ENCODE measurements at places on chromosomes 6 and 20. TPM values are rescaled to one million over a fixed set of nuclear protein-coding genes. Genes with fewer than 3 reads are reported as not detected.

The IP6K3 gene
- total RNA-seq: 10.3 TPM

GRCh38 chr20:22320245-22320915, 264.0 kb downstream of the FOXA2 start:
- no peak for DNase-seq

The CSE1L gene
- total RNA-seq: 41.8 TPM

DNA sequence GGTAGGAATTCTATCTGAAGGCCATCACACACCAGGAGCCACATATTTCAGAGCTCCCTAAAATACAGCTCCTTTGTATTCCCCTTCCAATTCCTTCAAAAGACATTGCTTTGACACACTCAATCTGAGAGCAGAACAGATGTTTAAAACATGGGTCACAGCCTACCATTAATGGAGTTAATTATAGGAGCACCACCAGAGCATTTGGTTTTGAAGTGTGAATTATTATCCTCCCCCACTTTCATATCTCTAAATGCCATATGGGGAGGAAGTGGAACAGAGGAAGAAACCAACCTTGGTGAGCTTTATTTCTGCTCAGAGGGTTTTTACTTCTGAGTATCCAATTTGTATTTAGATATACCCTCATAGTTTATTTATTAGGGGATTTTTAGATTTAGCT, 50.7 kb upstream of the TNFRSF21 start:
- no peak for DNase-seq

GRCh38 chr6:13536796-13537526, 37.4 kb upstream of the SIRT5 start:
- no peak for DNase-seq

DNA sequence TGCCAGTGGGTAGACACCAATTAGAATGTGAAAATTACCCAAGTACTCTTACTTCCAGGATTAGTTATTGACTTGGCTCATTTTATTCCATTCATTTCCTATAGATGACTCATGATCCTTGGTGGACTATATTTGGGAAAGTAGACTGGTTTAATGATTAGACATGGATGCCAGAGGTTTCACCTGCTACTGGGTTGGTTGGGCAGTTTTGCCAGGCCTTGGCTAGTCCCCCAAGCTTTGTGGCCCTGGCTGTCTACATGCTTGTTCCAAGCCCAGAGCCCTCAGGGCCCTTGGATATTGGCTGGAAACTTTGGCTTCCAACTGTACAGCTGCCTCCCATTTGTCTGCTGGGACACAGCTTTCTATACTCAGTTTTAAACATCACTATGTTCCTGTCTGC, 104.1 kb downstream of the ZFP64 start:
- DNase-seq: no peak

The RNF144B gene
- 7.5 TPM for total RNA-seq

The VGLL2 gene
- total RNA-seq: not detected

The SYNGAP1 gene
- 9.9 TPM for total RNA-seq

DNA sequence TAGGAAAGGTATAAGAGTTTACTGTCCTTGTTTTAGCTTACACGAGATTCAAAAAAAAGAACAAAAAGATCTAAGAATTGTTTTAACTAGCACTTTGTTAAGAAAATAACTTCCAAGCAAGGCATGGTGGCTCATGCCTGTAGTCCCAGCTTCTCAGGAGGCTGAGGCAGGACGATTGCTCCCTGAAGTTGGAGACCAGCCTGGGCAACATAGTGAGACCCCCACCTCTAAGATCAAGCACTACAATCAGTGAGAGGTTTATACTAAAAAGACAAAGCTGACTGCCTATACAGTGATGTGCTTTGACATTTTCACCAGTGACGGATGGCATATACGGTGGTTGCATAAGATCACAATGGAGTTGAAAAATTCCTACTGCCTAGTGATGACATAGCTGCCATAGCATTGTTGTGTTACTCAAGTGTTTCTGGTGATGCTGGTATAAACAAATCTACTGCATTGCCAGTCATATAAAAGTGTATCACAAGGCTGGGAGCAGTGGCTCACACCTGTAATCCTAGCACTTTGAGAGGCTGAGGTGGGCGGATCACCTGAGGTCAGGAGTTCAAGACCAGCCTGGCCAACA, 68.6 kb downstream of the B4GALT5 start:
- no peak for DNase-seq

DNA sequence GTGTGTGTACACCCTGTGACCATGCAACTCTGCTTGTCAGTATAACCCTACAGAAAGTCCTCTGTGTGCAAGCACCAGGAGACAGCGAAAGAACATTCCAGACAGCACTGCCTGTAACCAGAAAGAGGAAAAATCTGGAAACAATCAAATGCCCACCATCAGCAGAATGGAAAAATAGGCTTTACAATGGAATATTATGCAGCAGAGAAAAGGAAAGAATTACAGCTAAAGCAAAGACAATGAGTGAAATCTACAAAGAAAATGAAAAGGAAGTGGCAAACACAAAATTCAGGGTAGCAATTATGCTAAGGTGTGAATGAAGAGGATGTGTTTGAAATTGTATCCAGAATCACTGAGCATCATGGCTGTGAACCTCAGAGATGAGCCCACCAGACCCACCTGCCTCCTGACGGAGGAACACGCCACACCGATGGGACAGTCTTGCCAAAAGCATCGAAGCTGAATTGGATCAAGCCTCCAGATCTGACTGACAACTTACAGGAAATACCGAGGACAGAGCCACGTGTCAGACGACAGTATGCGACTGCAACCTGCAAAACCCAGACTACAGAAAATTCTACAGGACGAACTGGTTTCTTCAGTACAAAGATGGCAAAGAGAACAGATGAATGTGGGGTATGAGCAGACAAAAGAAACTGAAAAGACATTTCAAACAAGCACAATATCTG, 133.2 kb downstream of the NFATC2 start:
- no peak for DNase-seq

- DNase-seq: no peak
These were observed 69.5 kb downstream of the NPEPL1 start for GRCh38 chr20:58762120-58762519.

DNA sequence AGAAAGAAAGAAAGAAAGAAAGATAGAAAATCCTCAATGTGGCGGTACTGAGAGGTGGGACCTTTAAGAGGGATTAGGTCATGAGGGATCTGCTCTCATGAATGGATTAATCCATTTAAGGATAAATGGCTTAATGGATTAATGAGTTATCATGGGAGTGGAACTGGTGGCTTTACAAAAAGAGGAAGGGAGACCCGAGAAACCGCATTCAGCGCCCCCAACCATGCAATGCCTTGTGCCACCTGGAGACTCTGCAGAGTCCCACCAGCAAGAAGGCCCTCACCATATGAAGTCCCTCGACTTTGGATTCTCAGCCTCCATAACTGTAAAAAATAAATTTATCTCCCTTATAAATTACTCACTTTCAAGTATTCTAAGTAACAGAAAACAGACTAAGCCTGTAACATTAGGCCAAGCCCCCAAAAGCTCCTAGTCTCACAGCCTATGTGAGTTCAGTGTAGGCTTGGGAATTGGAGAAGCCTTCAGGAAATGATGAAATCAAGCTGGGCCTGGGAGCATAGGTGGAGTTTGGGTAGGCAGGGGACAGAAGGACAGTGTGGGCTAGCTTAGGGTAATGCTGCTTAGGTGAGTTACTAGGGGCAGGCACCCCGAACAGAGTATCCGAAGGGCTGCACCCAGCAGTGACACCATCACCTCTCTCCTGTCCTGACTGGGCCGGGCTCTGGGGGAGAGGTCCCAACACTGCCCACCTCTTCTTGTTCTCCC, 36.2 kb upstream of the RNF24 start:
- peak; percentile 32 for DNase-seq

DNA sequence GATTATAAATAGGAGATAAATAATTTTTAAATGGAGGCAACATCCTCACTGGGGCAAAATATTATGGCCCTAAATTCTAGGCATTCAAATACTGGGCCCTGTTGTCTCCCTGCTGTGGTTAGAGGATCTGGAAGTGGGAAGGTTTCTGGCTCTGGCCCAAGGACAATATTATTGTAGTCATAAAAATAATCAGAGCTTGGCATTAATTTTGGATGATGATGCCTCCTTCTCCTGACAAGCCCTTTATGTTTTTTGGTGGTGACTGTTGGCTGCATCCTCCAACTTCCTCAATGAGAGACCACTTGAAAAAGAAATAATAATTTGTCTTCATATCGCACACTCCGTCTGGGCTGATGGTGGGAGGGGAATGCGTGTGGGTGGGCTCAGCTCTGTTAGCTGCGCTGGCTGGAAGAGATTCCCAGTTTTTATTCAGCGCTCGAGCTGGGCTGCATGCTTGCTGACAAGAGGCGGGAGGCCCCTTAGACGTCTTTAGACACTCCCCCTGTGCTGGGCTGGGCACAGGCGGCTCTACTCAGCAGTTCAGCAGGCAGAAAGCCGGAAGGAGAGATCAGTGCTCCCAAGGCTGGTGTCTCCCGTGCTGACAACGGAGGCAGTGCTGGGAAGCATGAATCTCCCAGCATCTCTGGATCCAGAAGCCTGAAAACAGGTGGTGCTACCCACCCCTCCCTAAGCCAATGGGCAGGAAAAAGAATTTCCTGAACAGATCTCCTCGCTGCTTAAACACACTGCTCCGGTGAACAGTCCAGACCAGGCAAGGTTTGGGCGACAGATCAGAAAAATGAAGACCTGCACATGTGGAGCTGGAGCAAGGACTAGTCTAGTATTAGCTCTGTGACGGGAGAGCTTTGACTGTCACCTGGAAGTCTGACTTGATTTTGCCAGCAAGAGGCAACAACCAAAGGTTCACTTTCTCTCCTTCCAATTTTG, 97.7 kb downstream of the SYCP2 start:
- DNase-seq: peak; percentile 67

The CTAGE9 gene
- total RNA-seq: not detected

DNA sequence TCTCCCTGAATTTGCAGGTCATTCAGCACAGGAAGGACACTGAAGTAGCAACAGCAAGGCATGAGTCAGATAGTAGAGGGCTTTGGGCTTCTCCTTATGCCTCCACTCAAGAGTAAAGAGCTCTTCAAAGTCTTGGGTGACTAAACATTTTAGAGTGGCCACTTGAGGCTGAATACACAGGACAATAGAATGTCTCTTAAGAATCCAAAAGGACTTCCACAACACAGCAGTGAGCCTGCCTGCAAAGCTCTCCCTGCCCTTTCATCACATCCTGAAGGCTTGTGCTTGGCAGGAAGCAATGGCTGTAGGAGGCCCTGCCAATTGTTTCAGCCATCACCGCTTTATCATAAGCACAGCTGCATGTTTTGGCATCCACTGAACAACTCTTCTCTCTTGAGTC, 36.8 kb downstream of the FOXQ1 start:
- DNase-seq: no peak

The STMND1 gene
- not detected for total RNA-seq

DNA sequence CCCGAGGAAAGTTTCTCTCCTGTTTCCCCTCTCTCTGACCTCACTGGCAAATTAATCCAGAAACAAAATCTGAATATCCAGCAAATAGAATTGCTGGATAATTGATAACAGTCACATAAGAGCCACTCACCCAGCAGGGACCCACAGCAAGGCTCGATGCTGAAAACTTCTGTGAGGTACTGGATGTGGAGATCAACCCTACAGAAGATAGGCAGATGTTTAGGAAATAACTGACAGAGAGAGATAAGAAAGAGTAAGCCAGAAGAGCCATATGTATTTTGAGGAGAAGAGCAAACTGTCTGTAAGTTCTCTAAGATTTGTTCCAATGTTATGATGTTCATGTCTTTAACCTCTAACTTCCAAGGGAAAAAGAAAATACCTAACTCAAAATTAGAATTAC, 59.7 kb downstream of the PKHD1 start:
- DNase-seq: no peak

DNA sequence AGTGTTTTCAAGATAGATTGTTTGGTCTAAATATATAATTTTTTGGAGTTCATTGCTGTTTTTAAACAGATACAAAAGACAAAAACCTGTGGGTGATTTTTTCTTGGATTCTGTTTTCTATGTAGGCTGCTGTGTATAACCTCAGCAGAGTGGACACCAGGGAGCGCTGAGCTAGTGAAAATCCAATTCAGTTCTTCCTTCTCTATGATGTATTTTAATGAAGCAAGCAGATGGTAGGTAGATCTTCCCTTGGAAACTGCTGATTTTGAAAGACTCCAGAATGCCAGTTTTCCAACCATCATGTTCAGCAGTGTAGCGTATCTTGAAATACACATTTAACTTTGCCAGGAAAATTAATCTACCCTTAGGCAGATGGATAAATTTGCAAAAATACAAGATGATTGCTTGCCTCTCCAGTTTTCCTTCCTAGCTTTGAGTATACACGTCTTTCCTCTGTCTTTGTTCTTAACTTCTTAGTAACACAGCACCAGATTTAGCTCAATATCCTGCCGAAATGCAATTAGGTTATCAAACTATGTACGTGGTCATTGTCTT, 178.0 kb downstream of the PHF3 start:
- no peak for DNase-seq

The RPS6KA2 gene
- total RNA-seq: 34.3 TPM

DNA sequence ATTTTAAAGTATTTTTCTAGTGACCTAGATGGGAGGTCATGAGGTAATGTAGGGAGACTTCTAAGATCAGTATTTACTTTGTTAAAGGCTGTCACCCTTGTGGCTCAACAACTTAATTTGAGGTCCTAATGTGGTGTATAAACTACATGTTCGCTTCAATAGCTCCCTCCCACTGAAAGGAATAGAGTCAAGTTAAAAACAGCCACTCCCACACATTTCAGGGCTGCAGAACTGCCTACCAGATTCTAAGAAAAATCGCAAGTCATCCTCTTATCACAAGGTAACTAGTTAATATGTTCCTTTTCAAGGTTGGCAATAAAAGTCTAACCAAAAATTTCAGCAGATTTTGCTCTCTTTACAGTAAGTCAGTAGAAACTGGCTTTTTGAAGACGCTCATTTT, 15.1 kb downstream of the GSTA1 start:
- no peak for DNase-seq

DNA sequence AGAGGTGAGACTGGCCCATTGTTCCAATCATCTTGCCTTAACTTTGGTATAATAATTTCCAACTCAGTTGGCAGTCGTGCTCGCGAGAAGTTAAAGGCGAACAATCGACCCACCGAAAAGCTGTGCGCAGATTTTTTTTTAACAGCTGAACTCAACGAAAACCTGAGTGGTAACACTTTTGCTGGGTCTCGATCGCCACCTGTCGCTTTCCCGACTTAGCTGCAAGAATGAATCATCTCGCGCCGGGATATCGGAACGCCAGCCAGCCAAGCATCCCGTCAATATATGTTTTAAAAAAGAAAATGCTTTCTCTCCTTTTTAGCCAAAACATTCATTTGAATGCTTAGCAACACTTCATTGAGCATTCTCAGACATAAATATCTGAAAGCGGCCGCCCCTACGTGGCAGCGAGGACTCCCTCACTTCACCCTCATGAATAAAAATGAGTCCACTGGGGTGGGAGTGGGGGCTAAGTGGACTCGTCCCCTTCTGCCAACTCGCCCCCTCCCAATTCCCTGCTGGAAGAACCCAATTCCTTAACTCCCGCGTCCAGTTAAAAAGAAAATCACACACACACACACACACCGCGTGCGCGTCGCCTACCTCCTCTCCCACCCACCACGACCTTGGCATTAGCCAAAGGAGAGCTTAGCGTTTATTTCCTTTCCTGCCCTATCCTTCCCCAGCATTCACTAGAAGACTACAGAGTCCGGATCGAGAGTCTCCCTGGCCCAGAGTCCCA, 1.5 kb downstream of the COL12A1 start:
- peak; percentile 93 for DNase-seq

Measured in sigmoid colon (tissue), 7 donors.